NCI-H526 (cell line): ENCODE measurements at places on chromosomes 2 and 18.

- no peak for DNase-seq
These were observed 46.4 kb upstream of the ACAA2 start for GRCh38 chr18:49859725-49860124.

DNA sequence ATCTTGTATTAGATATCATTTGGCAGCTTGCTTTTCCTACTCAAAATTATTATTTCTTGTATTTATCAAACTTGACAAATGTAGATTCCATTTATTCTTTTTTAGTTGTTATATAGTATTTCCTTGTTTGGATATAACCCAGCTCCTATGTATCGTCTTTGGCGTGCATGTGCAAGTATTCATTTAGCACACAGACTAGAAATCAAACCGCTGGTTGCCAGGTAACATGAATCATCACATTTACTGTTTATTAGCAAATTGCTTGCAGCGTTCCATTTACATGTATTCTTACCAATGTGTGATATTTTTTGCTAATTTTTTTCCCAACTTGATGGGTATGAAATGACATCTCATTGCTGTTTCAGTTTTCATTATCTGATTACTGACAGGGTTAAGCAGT is 2089.7 kb upstream of the CELF4 start:
- DNase-seq: no peak

DNA sequence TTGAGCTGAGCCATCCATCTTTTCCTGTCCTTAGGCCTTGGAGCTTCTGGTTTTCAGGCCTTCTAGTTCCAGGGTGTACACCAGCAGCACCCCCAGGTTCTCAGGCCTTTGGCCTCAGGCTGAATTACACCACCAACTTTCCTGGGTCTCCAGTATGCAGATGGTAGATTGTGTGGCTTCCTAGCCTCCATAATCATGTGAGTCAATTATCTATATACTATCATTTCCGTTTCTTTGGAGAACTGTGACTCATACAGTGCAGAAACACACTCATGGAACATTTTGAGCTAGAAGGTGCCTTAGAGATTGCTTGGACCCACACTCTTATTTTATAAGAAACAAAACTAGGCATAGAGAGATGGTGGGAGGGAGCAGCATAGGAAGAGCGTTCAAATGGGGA is 167.4 kb downstream of the NCK2 start:
- DNase-seq: no peak

DNA sequence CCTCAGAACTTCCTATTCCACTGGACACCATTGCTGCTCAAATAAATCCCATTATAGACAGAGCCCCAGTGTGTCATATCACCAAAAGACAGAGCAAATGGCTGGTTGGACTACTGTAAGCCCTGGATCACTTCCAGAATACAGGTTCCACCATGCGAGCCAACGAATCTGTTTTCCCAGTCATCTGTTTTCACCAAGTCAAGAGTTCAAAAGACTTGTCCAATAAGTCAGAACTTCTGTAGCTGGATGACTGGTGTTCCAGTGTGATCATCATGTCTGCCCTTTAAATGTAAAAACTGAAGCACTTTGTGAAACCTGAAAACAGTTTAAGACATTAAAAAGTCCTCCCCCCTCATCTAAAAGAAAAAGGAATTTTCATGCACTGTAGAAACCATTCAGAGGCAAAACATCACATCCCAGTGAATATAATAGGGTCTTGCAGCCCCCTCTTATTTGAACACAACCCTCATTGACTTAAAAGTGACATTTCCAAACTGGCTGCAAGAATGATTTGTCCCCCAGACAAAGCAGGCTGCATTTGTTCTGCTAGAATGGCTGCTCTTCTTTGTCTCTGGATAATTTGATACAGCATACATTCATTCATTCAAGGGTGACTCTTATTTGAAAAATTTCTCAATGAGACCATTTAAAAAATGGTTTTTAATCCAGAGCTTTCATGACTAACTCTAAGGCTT is 64.6 kb upstream of the TANC1 start:
- no peak for DNase-seq

DNA sequence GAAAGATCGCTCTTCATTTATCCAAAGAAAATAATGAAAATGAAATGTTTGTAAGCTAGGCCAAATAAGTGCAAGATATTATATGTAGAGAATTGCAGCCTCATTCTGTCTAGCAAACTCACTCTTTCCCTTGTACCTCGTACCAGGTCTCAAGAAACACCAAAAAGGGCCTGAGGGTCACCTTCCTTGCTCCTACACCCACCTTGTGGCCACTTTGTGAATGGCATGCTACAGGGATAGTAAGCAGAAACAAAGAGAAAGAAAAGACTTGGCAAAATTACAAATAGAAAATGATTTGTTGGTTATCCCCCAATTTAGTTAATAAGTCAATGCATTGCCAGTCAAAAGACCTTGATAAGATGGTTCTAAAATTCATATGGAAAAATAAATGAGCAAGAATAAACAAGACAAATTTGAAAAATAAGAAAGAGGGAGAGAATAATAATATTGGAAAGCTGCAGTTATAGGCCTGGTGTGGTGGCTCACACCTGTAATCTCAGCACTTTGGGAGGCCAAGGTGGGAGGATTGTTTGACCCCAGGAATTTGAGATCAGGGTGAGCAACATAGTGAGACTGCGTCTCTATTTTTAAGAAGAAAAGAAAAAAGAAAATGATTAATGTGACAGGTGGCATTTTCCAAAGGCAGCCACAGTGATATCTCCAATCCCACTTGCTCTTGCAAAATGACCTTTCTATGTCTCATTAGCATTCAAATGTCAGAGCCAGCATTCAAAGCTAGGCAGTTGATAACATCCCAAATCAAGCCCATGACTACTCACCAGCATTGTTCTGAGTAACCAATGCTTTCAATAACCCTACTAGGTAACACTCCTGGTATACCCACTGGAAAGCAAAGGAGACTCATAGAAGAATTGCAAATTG is 38.8 kb upstream of the BMP10 start:
- DNase-seq: peak; percentile 84

DNA sequence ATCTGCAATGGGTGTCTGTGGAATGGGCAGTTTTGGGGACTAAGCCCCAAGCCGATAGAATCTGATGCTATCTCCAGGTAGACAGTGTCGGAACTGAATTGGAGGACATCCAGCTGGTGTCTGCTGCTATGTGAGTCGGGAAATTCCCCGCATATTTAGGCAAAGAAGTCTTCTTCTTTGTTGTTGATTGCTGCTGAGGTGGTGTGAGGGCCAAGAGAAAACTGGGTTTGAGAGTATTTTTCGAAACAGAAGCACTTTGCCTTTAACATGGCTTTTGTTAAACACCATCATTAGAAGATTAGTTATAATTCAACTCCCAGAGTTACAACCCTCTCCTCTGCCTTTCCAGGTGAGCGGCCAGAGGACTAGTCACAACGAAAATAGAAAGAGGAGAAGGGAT is 49.4 kb upstream of the ACTR3 start:
- no peak for DNase-seq

GRCh38 chr2:238790126-238790832 is 57.6 kb upstream of the TWIST2 start:
- no peak for DNase-seq

DNA sequence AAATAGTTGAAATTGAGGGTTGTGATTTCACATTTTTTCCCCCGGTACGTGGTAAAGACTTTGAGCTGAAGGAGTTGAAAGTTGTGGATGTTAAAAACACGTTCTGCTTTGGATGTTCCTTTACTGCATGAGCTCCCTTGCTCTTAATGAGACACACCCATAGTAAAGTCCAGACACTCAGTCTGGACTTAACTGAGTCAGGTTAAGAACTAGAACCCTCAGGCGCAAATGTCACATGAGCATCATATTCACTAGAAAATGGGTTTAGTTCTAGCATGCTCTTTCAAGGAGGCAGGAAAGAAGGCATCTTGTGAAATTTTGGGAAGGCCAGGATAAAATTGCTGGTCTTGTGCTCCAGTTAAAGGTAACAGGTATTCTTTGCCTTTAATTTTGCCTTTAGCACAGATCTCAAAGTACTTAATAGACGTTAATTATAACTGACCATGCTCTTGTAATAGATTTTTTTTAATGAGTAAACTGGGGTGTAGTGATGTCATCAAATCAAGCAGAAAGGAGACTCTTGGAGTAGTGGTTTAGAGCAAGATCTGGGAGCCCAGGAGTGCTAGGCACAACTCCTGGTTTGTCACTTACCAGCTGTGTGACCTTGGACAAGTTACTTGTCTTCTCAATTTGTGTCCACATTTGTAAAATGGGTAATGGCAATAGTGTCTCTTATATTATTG is 20.6 kb downstream of the ITGA6 start:
- no peak for DNase-seq

GRCh38 chr2:1970341-1970740 is 226.0 kb upstream of the PXDN start:
- DNase-seq: no peak

- no peak for DNase-seq
These were observed 27.2 kb downstream of the RNF152 start for GRCh38 chr18:61865466-61866175.

- no peak for DNase-seq
These were observed 2.0 kb upstream of the RAB17 start for GRCh38 chr2:237592425-237592980.

- no peak for DNase-seq
These were observed 33.9 kb upstream of the DARS1 start for GRCh38 chr2:136019306-136019705.

GRCh38 chr18:48418539-48419276 is 9.5 kb upstream of the ZBTB7C start:
- no peak for DNase-seq

DNA sequence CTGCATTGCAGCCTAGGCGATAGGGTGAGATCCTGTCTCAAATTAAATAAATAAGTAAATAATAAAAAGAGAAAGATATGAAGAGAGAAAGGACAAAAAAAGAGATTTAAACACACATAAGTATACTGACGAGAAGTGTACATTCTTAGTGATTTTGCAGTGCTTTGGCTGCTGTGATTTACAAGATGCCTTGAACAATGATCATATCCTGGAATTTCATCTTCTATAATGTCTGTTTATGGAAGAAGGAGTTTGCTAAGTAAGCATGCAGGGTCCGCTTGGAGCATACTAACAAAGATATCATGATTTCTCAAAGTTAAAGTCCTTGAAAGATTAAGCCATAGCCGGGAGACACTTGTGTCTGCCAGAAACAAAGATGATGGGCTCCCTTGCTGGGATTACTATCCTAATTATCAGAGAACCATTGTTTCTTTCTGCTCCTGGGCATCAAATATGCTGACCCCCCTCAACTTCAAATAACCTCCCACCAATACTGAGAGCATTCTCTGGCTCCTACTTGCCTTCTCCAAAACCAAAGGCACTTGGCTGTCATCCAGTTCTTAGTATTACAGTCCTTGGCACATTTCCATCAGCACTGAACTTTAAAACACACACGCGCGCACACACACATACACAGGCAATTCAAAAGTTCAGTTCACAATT is 47.5 kb upstream of the STAM2 start:
- peak; percentile 14 for DNase-seq

DNA sequence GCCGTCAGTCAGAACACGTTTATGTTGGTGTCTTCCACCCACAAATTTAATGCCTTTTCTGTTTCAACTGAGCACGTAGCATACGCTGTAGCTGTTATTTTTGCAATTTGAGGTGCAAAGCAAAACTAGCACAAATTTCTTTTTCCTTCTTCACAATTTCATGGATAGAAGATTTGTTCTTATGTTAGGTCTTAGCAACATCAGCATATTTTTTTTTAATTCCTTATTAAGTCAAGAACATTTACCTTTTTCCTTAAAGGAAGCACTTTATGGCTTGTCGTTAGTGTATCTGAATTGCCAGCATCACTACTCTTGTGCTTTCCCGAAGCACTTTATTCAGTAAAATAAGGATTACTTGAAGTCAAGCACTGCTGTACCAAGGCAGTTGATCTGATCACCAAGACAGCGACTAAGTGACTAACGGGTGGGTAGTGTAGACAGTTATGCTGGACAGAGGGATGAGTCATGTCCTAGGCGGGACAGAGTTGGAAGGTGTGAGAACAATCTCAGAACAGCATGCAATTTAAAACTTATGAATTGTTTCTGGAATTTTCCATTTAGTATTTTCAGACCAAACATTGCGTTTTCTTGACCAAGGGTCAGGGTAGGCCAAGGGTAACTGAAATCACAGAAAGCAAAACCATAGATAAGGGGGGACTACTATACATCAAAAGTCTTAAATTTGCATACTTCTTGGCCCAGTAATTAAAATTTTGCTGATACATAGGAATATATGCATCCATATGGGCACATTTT is 13.3 kb downstream of the BABAM2 start:
- no peak for DNase-seq

GRCh38 chr2:150426315-150426714 is 61.2 kb downstream of the RND3 start:
- DNase-seq: no peak

- DNase-seq: no peak
These were observed 337.8 kb upstream of the DSEL start for GRCh38 chr18:67854340-67854739.

DNA sequence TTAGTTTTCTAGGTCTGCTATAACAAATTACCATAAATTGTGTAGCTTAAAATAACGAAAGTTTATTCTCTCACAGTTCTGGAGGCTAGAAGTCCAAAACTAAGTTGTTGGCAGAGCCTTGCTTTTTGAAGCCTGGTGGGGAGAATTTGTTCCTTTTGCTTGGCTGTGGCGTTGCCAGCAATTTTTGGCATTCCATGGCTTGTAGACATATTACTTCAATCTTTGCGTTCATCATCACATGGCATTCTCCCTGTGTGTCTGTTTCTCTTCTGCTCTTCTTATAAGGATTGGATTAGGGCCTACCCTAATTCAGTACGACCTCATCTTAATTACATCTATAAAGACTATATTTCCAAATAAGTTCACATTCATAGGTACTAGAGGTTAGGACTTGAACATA is 217.7 kb downstream of the MBD5 start:
- DNase-seq: no peak

GRCh38 chr2:205702576-205702975 is 20.3 kb downstream of the NRP2 start:
- no peak for DNase-seq

GRCh38 chr18:62808123-62808522 is 92.8 kb downstream of the PHLPP1 start:
- DNase-seq: no peak

DNA sequence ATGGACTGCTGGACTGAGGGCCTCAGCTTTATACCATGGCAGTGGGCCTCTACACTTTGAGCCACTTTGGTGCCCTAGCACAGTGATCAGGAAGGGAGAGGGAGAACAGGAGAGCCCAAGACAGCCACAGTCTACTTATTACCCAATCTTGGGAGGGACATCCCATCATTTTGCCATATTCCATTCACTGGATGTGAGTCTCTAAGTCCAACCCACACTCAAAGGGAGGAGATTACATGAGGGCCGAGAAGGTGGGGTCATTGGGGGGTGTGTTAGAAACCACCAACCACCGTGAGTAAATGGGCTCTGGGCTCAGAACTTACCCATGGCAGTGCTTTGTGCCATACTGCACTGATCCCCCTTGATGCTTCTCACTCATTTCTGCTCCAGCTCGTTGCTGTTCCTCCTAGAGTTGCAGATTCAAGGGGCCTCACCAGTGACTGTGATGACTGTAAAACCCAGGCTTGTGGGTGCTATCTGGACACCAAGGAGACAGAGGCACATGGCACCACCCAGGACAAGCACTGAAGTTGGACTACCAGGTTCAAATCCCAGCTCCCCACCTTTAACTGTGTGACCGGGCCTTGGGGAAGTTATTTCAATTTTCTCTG is 97.6 kb upstream of the RAB6C start:
- no peak for DNase-seq
